ENCODE measurements at places on chromosomes 2 and 18.

- DNase-seq: no peak
Measured at GRCh38 chr2:23788100-23788499, 138.8 kb downstream of the ATAD2B start.

- DNase-seq: no peak
Measured at GRCh38 chr2:64946769-64947247, 42.4 kb upstream of the SLC1A4 start.

DNA sequence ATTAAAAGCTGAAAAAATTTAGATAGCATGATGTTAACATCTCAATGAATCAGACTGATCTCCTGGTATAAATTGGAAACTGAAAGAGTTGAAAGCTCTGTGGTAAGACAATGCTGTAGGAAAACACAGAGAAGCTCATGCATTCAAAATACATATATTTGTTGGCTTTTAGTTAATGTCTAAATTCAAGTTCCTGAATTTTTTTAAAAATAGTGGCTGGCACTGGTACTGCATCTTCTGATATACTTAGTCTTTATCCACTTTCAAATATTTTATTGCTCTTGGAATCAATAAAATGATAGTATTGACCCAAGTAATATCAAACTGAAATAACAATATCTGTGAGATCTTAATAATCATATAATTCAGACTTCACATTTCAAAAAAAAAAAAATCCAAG is 151.4 kb upstream of the FIGN start:
- no peak for DNase-seq

DNA sequence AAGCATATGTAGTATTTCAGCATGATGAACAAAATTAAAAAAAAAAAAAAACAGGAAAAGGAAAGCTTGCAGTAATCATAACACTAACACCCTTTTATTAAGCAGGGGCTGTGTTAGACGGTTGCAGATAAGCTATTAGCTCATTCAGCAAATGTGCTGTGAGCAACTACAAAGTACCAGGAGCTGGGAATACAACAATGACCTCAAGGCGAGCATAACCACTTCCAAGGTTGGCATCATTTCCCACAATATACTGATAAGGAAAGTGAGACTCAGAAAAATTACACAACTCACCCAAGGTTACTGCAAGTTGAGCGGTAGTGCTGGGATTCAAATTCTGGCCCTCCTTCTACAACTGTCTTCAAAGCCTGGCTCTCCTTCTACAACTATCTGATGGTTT is 38.2 kb upstream of the ACTR3 start:
- no peak for DNase-seq

- DNase-seq: peak; percentile 30
Measured at GRCh38 chr2:233429175-233429897, 75.0 kb downstream of the DGKD start.

DNA sequence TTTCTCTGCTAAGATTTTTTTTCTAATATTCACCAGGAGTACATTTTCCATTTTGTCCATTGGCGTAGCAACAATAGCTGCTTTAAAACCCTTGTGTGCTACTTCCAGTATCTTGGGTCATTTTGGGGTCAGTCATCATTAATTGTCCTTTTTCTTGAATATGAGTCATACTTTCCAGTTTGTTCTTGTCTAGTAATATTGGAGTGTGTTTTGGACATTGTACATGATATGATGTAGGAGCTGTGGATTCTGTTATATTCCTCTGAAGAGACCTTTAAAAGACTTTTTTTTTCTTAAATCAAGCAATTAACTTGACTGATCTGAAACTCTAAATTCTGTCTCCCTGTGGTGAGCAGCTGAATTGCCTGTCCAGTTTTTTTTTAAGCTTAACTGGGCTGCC is 40.8 kb downstream of the AGPS start:
- DNase-seq: no peak

DNA sequence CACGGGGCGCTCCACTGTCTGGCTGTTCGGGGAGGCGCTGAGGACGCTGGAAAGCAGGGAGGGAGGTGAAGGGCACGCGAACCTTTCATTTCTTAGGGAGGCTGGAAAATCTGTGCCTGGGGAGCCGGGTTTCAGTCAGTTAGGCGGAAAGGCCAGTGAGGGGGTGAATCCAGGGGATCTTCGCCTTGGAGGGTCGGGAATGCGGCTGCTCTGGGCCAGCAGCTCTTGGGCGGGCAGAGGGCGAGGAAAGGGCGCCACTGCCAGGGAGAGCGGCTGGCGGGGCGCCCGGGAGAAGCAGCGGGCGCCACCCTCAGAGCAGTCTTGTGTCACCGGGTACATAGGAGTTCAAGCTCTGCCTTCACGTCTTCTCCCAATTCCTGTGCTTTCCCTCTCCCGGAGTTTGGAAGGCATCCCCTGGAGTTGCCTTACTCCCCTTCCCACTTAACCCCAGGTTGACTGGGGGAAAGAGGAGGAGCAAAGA is 1.4 kb downstream of the CCDC85A start:
- peak; percentile 68 for DNase-seq

GRCh38 chr2:36756438-36756837 is 59.9 kb downstream of the VIT start:
- DNase-seq: no peak

DNA sequence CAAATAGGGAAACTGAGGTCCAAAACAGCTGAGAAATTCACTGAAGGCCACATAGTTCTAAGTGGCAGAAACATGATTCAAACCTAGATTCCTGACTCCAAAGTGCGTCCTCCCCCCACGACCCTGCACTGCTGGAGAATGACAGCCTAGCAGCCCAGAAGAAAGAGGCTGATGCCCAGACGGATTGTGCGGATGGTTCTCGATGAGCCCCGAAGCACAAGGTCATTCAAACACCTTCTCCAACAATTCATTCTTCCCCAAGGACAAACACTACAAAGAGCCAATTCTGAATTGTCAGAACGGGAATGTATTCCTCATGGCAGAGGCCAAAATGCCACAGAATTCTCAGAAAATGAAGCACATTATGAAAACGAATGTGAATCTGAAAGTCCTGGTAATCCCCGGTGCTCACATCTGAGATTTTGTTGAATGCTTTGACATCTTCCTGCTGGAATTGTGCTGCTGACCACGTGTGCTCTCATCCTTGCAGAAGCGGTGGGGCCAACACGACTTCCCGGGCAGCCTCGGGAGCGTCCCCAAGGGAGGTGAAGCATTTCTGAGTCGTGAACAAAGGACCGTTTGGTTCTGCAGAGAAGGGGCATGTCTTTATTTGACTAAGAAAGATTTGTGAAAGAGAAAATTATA is 337.0 kb downstream of the EIPR1 start:
- no peak for DNase-seq

- DNase-seq: no peak
Measured at GRCh38 chr18:13934676-13935075, 19.3 kb upstream of the MC2R start.

DNA sequence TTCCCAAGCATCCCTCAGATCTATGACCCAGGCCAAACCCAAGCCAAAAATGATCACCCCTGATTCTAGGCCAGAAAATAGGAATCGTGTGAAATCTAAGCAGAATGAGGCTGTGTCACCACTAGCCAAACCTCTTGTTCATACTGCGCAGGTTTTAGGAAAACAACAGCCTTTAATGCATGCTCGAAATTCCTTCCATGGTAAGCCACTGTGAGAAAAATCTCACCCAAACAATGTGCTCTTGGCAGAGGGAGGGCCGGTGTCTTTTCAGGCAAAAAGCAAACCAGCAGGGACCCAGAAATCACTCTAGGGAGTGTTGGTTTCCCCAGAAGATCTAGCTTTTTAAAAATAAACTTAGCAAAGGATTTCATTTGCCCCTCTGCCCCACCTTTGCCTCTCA is 71.2 kb upstream of the FOSL2 start:
- DNase-seq: peak; percentile 76

- DNase-seq: no peak
Measured at GRCh38 chr18:22346401-22346952, 71.2 kb downstream of the CTAGE1 start.
